ENCODE measurements at places on chromosomes 2 and 18.

- no peak for DNase-seq
Observed at GRCh38 chr2:60596411-60596810, 43.0 kb upstream of the BCL11A start.

DNA sequence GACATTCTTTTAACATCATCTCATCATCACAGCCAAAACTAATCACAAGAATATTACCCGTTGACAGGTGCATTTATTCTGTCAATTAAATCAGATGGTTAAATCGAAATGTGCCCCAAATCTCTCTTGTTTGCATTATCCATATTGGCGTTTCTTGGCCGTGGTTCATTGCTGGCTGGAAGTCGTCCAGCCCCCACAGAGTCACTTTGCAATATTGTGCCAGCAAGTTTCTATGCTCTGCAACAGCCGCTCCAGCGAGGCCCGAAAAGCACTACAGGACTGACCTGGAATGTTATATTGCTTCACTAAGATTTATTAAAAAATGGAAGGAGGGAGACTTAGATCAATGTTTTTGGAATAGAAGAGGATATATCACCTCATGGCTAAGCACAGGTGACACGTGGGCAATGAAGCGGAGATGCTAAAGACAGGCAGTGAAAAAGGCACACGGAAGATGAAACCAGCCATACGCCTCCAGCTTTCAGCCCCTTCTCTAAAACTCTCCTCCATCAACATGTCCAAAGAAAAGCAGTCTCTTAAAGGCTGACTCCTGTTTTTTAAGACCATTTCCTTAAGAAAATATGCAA lies 176.8 kb upstream of the VRK2 start:
- DNase-seq = no peak

DNA sequence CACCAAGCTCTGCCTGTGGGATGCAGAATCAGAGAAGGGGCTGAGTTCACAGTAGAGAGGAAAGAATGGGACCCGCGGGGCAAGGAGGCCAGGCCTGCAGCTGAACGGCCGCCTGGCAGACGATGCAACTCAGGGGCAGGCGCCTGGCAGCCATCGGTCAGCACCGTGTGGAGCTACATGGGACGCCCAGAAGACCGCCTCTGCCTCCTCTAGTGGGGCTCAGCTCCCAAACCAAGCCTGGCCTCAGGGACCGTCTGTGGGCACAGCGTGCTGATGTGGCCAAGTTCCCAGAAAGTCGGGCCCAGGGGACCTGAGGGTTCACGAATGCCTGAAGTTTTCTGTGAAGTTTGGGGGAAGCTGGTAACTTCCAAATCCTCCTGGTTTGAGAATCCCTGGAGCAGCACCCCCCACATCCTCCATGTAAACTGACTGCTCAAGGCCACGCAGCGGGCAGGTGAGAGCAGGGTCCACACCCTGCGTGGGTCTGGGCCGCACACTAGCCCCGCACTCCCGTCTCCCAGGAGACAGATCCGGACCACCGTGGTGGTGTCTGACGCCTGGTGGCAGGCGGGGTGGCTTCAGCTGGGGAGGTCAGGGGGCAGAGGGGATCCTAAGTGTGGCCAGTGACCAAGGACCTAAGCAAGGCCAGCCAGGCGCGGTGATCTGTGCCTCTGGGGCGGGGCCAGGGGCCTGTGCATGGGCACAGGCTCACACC lies 14.6 kb downstream of the SNORC start:
- no peak for DNase-seq

- DNase-seq = no peak
Observed at GRCh38 chr2:37173741-37174140, 14.7 kb downstream of the SULT6B1 start.

DNA sequence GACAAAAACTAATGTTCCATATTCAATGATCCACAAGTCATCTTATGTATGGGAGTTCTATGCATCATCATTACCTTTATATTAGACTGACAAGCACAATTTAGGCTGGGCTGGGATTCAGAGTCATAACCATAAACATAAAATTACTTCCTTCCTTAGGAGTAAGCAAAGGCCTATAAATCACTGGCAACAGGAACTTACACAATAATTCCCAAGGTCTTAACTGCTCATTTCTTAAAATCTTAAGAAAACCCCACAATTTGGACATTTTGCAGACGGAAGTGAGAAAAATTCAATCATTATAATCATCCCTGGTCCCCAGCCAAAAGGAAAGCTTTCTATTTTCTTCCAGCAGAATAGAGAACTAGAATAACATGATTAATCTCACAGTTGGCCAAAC lies 232.3 kb downstream of the DYM start:
- DNase-seq = no peak

DNA sequence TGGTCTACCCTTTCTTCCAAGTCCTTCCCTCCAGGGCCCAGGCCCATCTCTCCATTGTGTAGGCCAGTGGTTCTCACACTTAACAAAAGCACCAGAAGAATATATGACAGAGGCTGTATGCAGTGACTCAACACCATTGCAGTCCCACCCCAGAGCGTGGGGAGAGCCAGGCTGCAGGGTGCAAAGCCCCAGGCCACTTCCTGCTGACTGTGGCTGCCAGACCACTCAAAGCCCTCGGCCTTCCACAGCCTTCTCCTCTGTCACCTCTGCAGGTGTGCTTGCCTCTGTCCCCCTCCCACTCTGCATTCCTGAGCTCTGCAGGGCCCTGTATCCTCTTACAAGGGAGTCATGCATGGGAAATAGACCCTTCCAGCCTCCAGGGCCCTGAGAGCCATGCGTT lies 40.4 kb upstream of the ARHGEF4 start:
- no peak for DNase-seq

- DNase-seq = no peak
Observed at GRCh38 chr18:10038268-10038667, 124.5 kb downstream of the VAPA start.

DNA sequence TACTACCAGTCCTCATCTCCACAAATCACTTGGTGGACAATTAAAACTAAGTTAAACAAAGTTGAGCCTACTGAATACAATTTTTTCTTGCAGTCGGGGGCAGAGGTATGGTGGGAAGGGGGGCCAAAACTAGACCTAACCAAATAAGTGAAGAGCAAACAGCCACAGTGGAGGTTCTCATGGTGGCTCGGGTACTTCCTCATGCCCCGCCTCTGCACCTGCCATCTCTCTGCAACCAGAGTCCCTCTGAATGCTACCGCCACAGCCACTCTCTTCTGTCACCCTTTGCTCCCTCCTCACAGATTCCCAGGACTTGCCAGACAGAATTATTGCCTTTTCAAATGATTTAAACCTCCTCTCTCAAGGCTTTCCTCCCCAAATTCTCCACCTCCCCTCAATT lies 204.2 kb downstream of the TMEM247 start:
- no peak for DNase-seq

DNA sequence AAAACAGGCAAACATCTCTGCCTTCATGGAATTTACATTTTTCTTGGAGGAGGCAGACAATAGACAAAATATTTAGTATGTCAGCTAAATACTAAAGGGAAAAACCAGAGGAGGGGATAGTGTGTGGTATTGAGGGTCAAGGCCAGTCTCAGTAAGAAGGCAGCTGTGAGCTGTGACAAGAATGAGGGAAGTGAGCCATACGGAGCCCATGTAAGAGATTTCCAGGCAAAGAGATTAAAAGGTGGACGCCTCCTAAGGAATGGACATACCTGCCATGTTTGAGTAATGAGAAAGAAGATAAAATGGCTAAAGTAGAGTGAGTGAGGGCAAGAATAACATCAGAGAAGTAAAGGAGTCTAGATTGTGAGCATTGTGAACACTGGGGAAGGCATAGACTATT lies 2.2 kb upstream of the SCN2A start:
- DNase-seq = no peak

DNA sequence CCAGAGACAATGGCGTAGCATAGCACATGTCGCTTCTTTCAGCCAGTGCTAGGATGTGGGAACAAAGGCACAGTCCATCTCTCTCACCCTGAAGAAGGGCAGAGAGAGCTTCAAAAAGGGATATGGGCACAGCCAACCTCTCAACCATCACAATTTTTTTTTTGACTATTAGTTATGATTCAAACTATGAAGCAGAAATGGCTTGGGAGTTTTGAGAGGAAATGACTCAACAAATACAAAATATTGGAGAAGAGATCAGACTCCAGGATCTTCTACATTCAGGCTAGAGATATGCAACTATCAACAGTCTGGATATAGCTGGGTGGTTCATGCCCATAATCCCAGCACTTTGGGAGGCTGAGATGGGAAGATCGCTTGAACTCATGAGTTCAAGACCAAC lies 109.1 kb downstream of the MCFD2 start:
- DNase-seq = no peak

DNA sequence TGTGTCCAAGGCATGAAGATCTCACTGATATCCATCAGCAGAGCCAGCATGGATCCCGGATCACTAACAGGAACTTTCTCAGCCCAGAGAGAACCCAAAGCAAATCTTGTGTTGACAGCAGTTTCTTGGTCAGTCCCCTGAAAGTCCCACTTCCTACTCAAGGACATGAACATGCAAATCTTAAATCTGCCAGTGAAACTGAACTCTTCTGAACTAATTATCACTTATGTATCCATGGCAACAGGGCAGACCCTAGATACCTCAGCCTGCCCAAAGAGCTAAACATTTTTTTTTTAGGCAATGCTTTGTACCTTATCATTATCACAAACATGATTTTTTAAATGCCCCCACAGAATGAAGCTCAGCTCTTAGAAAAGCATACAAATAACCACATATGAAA lies 127.8 kb upstream of the DDX18 start:
- no peak for DNase-seq

GRCh38 chr2:129491308-129491707 lies 488.2 kb upstream of the RAB6C start:
- DNase-seq = no peak

DNA sequence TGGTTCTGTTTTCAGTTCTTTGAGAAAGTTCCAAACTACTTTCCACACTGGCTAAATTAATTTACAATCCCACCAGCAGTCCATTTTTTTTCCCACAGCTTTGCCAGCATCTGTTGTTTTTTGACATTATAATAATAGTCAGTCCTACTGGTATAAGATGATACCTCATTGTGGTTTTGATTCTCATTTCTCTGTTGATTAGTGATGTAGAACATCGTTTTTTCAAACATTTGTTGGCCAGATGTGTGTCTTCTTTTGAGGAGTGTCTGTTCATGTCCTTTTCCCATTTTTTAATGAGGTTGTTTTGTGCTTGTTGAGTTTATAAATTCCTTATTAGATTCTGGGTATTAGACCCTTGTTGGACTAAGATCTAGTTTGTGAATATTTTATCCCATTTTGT lies 376.8 kb upstream of the NT5C1B start:
- DNase-seq = no peak

DNA sequence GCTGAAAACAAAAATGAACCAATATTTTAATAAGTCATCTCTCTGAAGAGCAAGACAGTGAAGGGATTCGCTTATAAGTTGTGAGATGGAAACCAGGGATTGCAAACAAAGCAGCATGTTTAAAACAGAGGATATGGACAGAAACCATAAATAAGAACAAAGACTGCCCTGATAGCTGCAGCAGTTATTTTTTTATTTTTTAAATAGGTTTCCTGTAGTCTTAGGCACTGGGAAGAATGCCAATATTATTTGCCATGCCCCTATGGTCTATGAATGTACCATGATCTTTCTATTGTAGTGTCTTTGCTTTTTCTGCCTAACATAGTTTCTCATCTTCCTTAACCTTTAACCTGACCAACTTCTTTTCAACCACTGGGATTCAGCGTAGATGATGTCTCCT lies 1334.0 kb upstream of the NRXN1 start:
- no peak for DNase-seq

DNA sequence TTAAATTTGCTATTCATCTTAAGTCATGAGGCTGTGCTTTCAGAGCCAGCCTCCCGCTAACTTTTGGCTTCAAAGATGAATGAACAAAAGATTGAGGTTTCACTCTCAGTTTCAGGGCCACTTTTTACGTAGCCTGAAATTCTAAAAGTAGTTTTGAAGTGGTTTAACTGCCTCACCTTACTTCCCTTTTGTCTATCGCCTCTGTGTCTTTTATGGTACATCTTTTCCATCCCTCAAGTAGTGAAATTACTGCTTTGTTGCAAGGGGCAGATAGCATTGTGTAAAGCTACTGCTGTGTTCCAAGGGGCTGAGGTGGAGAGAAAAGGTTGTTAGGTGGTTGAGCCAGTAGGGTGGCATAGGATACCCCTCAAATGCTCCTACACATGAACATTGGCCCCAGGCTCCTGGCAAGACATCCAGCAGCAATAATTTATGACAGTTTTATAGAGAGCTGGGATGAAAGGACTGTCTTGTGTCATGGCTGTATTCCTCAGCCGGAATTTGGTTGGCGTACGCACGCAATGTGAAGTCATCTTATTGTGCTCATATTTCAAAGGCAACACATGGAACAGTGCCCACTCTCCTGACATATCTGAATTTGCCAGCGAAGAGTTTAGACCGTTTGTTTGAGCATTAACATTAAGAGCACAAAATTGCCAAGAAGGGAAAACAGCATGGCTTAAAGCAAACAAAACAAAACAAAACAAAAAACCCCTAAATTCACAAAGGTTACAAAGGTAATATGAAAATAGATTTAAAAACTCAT lies 32.2 kb downstream of the QPCT start:
- DNase-seq = no peak

- DNase-seq = peak; percentile 33
Observed at GRCh38 chr2:241507430-241508239, 749 bp downstream of the STK25 start.

GRCh38 chr2:191486584-191487320 lies 191.2 kb upstream of the NABP1 start:
- no peak for DNase-seq

All from effector CD8-positive, alpha-beta T cell (primary cell).